ENCODE measurements at places on chromosomes 13 and 19.
A peak's percentile ranks its signal among the peaks of the same experiment; 100 is the strongest.

- DNase-seq: peak; percentile 95
These were observed 47.1 kb downstream of the MLLT1 start for GRCh38 chr19:6232601-6233055.

DNA sequence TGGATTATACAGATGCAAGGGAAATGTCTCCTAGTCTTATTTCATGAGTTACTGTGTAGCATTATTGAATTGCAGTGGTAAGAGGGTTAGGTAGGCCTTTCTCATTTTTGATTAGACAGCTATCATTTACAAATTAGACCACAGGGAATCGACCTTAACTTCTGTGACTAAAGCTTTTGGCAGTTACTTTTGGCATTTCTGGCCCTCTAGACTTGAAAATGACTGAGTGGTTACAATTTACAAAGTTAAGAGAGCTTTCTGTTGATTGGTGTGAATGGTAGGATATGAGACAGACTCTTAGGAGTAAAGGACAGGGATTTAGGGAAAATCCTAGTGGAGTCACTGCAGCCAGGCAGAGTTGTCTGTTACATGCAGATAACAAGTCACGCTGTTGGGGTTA, 86.1 kb downstream of the GGACT start:
- peak; percentile 34 for DNase-seq

DNA sequence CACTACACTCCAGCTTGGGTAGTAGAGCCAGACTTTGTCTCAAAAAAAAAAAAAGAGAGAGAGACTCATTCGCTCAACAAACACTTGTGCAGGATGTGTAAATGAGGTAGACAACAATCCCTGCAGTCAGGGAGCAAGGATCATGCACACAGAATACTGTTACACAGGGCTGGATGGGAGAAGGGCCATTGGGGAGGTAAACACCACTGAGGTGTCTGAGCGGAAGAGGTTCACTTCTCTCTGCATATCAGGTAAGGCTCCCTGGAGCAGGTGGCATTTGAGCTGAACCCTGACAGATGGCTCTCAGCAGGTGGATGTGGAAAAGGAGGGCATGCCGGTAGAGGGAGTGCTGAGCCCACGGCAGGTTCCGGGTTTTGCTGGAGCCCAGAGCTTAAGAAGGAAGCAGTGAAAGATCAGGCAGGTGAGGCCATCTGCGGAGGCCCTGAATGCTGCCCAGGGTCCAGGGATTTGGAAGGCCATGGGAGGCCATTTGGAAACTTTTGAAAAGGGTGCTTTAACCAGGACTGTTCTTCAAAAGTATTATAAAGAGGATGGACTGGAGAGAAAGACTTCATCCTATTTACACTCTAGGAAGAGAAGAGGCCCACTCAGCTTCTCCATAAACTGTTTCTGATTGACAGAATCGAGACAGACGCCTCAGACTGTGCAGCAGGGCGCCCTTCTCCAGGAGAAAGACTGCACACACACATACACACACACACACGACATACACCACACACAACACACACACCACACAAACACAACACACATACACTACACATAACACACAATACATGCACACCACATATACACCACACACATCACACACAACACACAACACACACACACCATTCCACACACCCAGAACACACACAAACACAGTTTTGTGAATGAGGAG, 199.4 kb downstream of the USP12 start:
- peak; percentile 21 for DNase-seq

DNA sequence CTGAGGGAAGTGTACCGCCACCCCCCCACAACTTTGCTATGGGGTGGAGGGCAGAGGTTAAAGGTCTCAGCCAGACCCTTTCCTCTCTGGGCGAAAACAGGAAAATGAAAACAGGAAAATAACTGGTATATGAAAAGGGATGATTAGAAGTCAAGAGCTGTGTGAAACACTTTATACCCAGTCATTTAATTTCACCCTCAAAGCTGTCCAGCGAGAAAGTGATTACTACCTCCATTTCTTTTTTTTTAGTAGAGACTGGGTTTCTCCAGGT, 575 bp upstream of the PHLDB3 start:
- DNase-seq: no peak

DNA sequence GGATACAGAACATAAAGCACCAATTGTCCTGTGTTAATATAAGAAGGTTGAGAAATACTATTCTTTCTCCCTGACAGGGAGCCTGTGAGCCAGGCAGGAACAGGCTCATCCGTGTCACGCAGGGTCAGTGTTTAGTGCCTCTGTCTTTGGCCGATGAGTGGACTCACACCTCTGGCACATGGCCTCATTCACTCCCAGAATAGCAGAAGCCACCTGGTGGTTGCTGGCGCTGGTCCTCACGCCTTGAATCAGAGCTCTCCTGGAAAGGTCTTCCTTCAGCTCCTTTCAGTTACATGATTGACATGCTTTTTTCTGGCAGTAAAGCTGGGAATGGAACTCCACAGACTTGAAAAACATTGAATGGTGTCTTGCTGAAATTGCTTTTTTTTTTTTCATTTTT, 28.1 kb upstream of the SIAH3 start:
- DNase-seq: no peak

- DNase-seq: no peak
These were observed 3.8 kb downstream of the HSPBP1 start for GRCh38 chr19:55275851-55276719.

- no peak for DNase-seq
These were observed 23.5 kb upstream of the MIER2 start for GRCh38 chr19:367963-368629.

- no peak for DNase-seq
These were observed 418.7 kb downstream of the PCDH9 start for GRCh38 chr13:66811455-66811854.

- DNase-seq: peak; percentile 27
These were observed 418.3 kb downstream of the DIAPH3 start for GRCh38 chr13:59745392-59745788.

GRCh38 chr13:22077764-22078163, 406.9 kb downstream of the FGF9 start:
- DNase-seq: no peak

GRCh38 chr19:31066385-31066784, 282.9 kb downstream of the TSHZ3 start:
- peak; percentile 86 for DNase-seq

DNA sequence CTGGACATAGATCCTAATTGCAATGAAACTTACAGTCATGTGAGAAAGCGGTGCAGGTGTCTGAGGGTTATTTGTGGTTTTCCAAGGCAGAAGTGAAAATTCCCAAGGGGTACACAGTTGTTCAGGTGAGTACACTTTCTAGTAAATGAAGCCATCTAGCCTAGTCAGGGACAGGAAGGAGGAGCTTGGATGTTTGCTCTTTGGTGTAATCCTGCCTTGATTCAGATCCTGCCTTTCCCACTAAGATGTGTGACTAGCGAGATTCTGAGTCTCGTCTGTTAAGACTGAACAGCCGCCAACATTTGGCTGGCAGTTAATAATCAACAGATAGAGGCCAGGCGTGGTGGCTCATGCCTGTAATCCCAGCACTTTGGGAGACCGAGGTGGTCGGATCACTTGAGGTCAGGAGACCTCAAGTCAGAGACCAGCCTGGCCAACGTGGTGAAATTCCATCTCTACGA, 2.5 kb downstream of the RPS9 start:
- DNase-seq: no peak

DNA sequence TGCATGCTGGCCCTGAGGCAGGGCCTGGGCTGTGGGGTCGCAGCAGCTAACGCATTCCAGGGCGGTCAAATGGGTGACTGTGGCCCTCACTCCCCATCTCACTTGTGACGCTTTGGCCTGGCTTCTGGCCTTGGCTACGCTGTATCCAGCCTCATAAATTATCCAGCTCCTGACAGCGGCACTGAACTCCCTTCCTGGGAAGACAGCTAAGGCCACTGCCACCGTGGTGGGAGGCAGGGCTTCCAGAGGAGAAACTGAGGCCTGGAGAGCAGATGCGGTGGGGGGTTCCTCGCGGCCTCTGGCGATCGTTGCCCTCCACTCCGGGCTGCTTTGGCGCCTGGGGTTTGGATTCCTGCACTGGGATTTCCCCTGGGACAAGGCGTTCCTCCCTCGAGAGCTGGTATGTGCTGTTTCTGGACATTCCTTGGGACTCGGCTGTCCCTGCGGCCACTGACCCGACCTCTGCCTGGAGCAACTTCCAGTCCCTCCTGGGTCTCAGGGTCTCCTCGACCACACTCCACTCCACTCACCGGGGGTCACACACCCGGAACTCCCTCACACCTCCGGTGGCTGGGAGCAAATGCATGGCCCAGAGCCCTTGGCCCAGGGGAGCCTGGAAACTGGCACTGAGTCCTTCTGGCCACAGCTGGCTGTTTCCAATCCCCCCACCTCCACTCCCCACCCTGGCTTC, 3.4 kb downstream of the TBXA2R start:
- DNase-seq: peak; percentile 20

- no peak for DNase-seq
These were observed 117.7 kb downstream of the ENOX1 start for GRCh38 chr13:43669101-43669500.

DNA sequence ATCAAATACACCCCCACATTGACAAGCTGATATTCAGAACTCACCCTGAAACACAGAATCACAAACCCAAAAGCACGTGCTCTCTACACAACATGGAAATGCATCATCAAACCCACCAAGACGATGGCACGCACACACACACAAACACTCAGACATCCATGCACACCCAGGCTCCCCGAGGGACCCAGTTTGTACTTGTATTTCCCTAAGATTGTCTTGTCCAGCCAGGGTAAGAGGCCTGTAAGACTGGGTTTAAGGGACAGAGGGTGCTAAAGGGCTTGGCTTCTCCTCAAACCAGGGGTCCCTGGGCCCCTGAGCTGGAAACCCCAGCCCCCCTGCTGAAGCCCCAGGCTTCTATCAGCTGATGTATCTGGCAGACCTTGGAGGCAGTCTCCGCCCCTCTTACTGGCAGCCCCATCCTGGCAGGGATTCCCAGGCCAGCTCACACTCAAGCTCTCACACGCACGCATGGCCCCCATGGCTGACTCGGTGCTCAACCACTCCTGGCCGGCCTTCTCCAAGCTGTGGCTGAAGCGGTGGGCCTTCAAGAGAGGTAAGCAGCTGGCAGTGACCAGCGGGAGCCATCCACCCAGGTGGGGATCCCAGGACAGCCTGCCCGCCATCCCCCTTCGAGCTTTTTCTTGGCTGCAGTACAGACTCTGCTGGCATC, 6.5 kb downstream of the ARHGEF18 start:
- peak; percentile 60 for DNase-seq

- DNase-seq: no peak
These were observed 46.3 kb downstream of the CD320 start for GRCh38 chr19:8261881-8262280.

DNA sequence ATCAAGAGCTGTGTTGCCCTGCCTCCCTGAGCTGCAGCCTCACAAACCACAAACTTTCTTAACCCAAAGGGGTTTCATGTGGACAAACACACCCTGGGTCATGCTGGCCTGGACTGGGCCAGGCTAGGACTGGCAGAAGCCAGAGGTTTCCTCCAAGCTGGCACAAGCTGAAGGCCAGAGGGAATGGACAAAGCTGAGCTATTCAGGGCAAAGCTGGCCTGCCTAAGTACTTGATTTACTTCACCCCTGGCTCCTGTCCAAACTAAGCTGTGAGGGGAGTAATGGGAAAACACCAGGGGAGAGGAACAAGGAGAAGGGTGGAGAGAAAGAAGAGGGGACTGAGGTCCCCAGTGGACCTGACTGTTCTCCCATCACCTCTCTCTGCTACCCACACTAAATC, 6.2 kb downstream of the CPAMD8 start:
- no peak for DNase-seq

DNA sequence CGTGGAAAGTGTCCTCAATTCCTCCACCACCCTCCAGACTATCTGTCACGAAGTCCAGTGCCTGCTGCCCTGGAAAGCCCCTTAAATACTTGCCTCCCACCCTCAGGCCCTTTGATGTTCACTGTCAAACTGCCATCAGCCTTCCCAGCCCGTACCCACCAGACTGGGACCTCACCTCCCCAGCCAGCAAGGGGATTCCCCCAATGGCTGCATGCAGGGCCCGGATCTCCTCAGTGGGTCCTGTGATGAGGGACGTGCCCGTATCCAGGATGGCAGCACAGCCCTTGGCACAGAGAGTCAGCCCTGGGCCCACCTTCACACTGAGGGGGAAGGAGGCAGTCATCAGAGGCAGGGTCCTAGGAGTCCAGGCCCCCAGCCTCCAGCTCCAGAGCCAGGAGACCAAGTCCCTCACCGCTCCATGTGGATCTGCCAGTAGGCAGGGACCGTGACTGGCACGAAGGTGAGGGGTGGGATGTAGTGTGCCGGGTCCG, 6.1 kb downstream of the NAPSA start:
- DNase-seq: no peak

- no peak for DNase-seq
These were observed 8.9 kb downstream of the DEDD2 start for GRCh38 chr19:42208612-42209011.

GRCh38 chr13:98751367-98751782, 1.1 kb downstream of the SLC15A1 start:
- DNase-seq: no peak

DNA sequence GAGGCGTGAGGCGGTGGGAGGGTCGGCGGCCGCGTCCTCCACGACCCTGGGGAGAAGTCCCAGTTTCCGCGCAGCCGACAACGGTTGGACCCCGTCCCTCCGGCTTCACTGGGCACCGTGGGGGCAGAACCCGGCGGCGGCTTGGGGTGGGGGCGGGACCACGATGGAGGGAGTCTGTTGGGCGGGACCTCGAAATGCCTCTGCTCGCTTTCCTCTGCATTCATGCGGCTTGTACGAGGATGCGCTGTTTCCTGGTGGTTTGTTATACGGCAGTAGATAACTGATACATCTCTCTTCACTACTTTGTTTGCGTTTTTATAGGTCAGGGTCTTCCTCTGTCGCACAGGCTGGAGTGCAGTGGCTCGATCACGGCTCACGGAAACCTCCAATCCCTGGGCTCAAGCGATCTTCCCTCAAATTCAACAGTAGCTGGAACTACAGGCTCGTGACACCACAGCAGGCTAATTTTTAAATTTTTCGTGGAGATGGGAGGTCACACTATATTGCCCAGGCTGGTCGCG, 24.6 kb upstream of the ZNF846 start:
- peak; percentile 60 for DNase-seq

- no peak for DNase-seq
These were observed 41.1 kb upstream of the GAS6 start for GRCh38 chr13:113905018-113905417.

GRCh38 chr13:48862572-48862971, 113.1 kb upstream of the FNDC3A start:
- DNase-seq: no peak

DNA sequence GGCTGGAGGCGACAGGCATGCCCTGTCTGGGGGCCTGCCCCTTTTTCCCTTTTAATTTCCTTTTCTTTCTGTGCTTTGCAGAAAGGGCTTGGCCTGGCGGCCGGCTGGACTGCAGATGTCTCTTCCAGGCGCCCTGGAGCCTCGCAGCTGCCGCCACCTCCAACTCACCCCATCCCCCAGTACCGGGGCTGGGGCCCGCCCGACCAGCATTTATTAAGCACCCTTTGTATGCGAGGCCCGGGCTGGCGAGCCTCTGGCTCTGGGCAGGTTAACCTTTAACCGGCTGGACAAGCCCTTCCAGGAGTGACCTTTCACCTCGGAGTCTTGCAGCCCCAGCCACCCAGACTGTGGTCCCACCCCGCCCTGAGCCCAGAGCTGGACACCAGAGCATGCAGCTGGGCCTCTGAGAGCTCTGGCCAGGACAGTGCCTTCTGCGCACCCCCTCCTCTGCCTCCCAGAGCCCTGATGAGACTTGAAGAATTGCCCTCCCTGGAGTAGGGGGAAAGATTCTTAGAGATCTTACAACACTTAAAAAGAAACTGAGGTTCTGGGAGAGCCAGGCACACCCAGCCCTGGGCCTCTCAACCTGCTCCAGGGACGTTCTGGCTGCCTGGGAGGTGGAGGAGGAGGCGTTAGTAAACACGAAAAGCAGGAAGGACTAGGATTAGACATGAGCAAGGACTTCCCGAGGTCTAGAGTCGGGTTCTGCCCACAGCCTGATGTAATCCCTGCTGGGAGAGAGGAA, 1.1 kb upstream of the NR2F6 start:
- peak; percentile 46 for DNase-seq
